ENCODE measurements at places on chromosomes 12 and 14. TPM values are rescaled to one million over a fixed set of nuclear protein-coding genes. Genes with fewer than 3 reads are reported as not detected.

DNA sequence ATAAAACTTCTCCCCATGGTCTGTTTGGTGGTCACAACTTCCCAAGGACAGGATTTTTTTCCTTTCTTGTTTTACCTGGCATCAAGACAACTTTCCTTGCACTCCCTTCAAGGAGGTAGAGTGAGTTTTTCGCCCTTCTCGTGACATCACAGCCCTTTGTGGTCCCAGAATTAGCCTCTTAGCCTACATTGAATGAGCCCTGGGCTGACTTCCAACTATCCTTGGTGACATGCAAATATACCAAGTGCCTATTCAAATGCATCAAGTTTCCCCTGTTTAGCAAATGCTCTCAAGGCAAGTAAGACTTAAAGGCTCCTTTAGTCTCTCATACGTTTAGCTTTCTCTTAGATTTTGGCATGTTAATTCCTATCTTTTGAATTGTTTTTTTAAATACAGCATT lies 36.6 kb downstream of the TC2N start:
- DNase-seq: no peak

GRCh38 chr12:5710260-5710878 lies 234.7 kb downstream of the ANO2 start:
- DNase-seq: no peak

The PRH2 gene
- not detected for total RNA-seq

The ANG gene
- not detected for total RNA-seq
